ENCODE measurements at places on chromosomes 12 and 14.

DNA sequence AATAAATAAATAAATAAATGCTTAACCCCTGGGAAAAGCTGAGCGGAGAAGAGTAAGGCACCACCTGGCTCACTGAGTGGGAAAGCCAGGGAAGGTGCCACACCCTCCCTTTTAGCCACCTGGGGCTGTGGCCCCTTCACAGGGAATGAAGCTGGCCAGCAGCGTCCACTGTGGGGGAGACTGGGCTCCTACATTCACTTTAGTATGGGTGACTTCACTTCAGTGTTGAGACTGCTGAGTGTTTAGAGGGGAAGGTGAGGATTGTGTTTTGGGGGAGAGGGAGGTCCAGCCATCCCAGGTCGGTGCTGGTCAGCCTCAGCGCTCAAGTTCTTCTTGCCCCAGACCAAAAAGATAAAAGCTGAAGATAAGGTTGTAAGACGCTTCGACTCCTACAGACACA lies 1.6 kb downstream of the NAB2 start:
- no peak for DNase-seq

GRCh38 chr14:64873506-64874219 lies 6.0 kb downstream of the SPTB start:
- no peak for DNase-seq

DNA sequence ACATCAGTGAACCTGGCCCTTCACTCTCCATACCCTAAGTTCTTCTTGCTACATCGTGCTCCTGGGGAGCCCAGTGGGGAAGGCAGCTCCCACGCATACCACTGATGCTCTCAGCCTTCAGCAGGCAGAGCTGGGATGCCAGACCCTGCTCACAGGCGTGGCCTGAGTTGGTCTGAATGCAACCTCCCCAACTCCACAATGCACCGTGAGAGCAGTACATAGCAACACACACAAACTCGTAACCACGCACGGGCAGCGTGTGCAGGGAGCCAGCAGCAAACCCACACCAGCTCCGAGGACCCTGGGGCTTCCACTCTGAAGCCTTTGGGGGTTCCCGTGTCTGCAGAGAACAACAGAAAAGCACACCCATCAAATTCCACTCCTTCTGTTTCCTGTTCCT lies 37.3 kb downstream of the ANO2 start:
- no peak for DNase-seq

DNA sequence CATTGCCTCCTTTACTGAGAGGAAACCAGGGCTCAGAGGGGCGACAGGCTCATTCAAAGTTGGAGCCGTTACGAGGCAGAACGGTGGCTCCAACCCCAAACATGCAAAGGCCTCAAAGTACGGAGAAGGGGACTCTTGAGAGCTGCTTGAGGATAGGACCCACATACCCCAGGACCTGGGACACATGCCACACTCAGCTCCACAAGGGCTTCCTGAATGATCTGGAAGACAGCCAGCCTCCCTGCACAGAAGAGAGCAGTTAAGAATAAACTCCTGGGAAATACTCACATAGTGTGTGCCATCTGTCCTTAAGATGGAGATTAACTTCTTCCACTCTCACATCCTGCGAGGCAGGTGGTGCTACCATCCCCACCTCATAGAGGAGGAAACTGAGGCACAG lies 26.6 kb upstream of the NXPH4 start:
- no peak for DNase-seq

GRCh38 chr14:105290621-105291346 lies 10.0 kb downstream of the BRF1 start:
- DNase-seq: no peak

- no peak for DNase-seq
Measured at GRCh38 chr12:65460063-65460462, 181.6 kb downstream of the MSRB3 start.

DNA sequence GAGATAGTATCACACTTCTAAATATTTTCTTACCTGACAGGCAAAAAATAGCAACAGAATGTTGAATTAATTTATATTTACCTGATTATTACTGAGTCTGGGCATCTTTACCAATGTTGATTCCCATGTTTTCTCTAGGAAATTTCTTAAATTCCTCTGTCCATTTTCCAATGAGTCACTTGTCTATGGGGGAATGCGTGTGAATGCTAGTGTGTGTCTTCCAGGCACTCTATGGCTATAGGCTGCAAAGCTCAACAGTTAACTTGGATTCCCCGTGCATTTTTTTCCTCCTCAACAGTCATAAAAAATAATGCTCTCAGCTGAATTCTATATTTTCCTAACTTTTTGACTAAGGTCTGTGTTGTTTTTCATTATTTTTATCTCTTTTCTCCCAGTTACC lies 1385.8 kb upstream of the FLRT2 start:
- no peak for DNase-seq

GRCh38 chr14:97058074-97058467 lies 260.9 kb downstream of the VRK1 start:
- no peak for DNase-seq

DNA sequence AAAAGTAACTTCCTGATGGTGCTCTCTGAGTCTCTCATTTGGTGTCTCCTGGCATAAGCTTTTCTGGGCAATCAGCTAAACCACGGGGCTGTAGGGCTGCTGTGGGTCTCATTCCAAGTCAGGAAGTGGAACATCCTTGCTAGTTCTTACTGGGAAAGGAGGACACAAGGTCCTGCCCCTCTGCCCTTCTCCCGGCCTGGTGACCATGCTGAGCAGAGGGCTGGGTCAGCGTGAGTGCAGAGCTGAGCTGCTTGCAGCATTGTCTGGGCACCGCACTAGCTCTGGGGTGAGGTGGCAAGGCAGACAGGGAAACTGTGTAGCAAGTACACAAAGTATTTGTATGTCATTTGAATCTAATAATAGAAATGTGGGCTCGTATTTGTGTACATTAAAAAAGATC lies 45.0 kb upstream of the ASPG start:
- DNase-seq: no peak

DNA sequence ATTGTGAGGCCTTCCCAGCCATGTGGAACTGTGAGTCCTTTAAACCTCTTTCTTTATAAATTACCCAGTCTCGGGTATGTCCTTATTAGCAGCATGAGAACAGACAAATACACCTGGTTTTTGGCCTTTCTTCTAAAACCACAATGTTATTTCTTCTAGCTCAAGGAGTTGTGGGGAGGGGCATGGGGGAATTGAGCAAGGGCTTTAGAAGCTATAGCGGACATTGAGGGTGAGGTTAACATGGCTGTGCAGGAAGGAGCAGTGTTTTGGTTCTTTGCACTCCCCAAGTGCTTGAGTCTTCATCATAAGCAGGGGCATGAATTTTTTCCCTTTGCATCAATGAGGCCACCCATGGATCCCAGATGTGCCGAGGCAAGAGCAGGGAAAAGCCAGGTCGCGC lies 86.8 kb downstream of the SPRING1 start:
- DNase-seq: no peak

GRCh38 chr12:6603095-6603567 lies 4.0 kb downstream of the CHD4 start:
- DNase-seq: no peak

DNA sequence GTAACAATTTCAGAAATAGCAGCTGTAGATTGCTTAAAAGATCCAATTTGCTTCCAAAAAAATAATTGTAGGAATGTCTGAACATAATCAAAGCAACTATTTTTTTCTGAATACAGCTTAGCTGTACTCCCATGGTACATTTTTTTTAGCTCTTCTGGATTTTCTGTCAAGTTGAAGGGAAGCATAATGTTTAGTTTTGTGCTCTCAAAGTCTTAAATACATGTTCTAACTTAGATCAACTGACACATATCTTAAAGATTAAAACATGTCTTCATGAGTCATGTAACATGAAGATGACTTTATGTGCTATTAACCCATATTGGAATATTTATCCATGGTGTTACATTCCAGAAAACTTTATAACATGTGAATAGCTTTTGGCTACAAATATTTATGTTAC lies 255.7 kb downstream of the BTG1 start:
- DNase-seq: no peak

DNA sequence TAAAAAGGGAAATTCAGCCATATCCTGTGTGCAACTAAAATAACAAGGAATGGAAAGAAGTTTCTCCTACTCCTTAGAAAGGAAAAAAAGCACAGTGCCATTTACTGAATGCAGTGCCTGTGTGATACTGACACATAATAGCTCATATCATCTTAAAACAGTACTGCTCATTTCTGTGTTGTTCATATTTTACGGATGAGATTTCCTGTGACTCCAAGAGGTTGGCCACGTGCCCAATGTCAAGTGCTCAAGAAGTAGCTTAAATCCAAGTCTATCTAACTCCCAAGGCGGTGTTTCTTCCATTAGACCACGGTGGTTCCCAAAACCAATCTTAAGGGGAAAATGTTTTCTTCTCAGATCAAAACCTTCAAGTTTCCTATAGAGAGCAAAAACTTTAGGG lies 20.0 kb downstream of the MAP3K9 start:
- DNase-seq: no peak

DNA sequence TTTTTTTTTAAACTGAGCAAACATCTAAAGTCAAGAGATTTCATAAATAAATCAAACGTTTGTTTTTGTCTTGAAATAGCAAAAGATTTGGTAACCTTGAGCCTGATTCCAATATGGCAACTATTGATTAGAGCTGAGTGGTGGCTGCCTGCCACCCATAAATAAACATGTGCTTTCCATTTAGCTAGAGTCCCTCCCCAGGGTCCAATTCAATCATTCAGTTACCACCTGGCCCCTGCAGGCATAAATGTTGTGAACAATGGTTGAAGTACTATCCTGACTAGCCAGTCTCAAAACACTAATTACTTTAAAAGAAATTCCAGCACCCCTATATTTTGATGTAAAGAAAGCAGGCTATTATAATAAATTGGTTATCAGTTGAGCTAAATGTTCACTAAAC lies 129.7 kb upstream of the GRIP1 start:
- DNase-seq: no peak

DNA sequence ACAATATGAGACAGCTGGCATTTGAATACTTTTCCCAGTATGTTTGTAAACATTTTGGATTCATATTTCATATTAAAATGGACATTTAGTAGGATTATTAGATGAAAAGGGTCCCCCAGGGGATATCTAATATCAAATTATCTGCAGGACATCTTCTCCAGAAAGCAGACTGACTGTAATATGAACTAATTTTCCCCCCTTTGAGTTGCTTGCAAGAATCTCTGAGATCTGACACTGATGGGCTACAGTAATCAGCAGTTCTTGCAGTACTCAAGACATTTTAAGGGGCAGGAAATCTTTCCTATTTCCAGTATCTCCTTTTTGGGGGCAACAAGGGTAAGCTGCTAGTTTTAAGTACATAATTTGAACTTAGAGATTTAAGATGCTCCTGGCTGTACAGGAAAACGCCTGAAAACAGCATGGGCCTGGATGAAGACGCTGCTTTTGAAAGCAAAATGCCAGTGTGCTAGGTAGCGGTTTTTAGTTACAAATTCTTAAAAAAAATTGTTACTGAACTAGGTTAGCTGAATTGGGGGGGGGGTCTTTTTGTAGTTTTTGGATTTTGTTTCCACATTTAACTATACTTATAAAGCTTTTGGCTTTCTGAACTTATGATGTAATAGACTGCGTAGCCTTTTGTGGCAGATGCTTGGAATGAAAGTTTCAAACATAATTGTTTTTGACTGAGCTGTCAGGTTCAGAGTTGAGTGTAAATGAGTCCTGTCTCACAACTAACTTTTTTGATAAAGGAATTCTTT lies 2.2 kb downstream of the FRMD6 start:
- DNase-seq: peak; percentile 30

DNA sequence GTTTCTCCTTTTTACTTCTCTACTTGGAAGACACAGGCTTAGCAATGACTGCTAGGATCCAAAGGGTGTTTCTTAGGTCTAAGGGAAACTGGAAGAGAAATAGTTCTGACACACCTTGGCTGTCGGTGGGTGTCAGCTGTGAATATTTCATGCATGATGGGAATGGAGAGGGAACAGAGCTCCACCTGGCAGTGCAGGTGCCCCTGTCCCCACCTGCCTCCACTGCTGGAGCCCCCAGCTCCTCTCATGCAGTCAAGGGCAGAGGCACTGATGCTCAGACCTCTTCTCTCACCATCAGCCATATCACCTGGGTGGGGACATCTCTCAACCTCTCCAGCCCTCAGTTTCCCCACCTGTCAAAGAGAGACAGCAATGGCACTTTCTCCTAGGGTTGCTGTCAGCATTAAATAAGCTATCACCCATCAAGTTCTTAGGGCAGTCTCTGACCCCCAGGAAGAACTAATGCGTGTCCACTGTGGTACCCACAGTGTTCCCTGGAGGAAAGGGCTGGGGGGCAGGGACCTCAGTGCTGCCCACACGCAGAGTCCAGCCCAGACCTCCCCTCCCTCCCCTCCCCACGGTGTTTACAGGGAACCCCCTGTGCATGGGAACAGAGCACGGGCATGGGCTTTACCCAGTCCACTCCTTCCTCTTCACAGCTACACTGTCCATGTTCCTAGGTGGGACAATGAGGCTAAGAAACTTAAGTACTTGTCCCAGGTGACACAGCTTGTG lies 69.1 kb downstream of the C14orf132 start:
- DNase-seq: no peak

- DNase-seq: no peak
Measured at GRCh38 chr14:103022685-103023044, 34.7 kb downstream of the CDC42BPB start.

GRCh38 chr12:5963515-5963914 lies 18.5 kb upstream of the ANO2 start:
- no peak for DNase-seq

- no peak for DNase-seq
Measured at GRCh38 chr12:103807561-103808238, 33.3 kb downstream of the NT5DC3 start.

- no peak for DNase-seq
Measured at GRCh38 chr12:68163560-68164081, 4.1 kb upstream of the IFNG start.

GRCh38 chr14:104429291-104429861 lies 150.2 kb upstream of the C14orf180 start:
- DNase-seq: no peak

DNA sequence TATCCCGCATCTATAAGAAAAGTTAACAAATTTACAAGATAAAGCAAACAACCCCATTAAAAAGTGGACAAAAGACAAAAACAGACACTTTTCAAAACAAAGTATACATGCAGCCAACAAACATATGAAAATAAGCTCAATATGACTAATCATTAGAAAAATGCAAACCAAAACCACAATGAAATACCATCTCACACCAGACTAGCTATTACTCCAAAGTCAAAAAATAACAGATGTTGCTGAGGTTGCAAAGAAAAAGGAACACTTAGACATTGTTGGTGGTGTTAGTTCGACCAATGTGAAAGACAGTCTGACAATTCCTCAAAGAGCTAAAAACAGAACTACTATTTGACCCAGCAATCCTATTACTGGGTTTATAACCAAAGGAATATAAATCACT lies 968.6 kb upstream of the USP15 start:
- DNase-seq: no peak

GRCh38 chr14:71952381-71953363 lies 20.4 kb downstream of the RGS6 start:
- DNase-seq: no peak

DNA sequence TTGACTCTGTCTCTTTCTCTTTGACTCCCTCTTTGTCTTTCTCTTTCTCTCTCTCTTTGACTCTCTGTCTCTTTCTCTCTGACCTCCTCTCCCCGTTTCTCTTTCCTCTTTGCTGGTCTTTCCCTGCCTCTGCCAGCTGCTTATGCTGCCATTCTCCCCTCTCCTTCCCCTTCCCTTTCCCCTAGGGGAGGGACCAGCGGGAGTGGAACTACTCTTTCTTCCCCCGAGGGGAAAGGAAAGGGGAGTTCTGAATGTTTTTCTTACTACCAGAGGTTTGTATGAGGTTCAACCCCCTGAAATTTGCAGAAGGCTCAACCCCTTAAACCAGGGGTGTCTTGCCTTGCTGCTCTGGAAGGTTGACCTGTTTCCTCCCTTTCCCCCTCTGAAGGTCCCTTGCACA lies 24.7 kb upstream of the RNASE1 start:
- no peak for DNase-seq

GRCh38 chr12:91633206-91633605 lies 450.6 kb upstream of the DCN start:
- DNase-seq: no peak
